ENCODE measurements at places on chromosomes 11 and 22. TPM values are rescaled to one million over a fixed set of nuclear protein-coding genes. Genes with fewer than 3 reads are reported as not detected.

Gene SLC22A6
- total RNA-seq = not detected

Gene PAK1
- 20.9 TPM for total RNA-seq

Gene APOA5
- not detected for total RNA-seq

Gene TMX2
- 62.2 TPM for total RNA-seq

Gene A4GALT
- 29.9 TPM for total RNA-seq

Gene SAMM50
- 42.6 TPM for total RNA-seq

Gene MFRP
- not detected for total RNA-seq

Gene ABCC8
- not detected for total RNA-seq

Gene CD3D
- total RNA-seq = not detected

Gene CCDC116
- 0.78 TPM for total RNA-seq

Gene PDGFB
- 16.8 TPM for total RNA-seq

Gene FOSL1
- total RNA-seq = 37.2 TPM

Gene OR52W1
- total RNA-seq = not detected

Gene P2RY2
- total RNA-seq = not detected

Gene OR56A1
- not detected for total RNA-seq

Gene LGR4
- total RNA-seq = 61.9 TPM

Gene AHNAK
- 503 TPM for total RNA-seq

Gene ARHGAP20
- total RNA-seq = 0.91 TPM

Gene THYN1
- 32.6 TPM for total RNA-seq

Gene CEND1
- total RNA-seq = 0.27 TPM

Gene TNNT3
- total RNA-seq = 4.4 TPM

Gene C11orf71
- 6.8 TPM for total RNA-seq

Gene CCDC157
- 2.9 TPM for total RNA-seq

Gene TMEM191B
- total RNA-seq = 0.70 TPM

Gene C11orf52
- 0.42 TPM for total RNA-seq

Gene TRIM48
- total RNA-seq = not detected

Gene EHF
- not detected for total RNA-seq

Gene BATF2
- not detected for total RNA-seq

Gene TYR
- total RNA-seq = not detected

Gene PLAAT3
- total RNA-seq = 19.0 TPM

Gene C11orf91
- 0.75 TPM for total RNA-seq

Gene HBB
- total RNA-seq = not detected

Gene DDI1
- total RNA-seq = not detected

Gene INS
- total RNA-seq = not detected

Gene SMTN
- 31.8 TPM for total RNA-seq

Gene CASP1
- total RNA-seq = 1.1 TPM

Gene APOA4
- not detected for total RNA-seq

Gene ADM
- total RNA-seq = 239 TPM

Gene APOL6
- 14.3 TPM for total RNA-seq

Gene VWA5A
- 10.5 TPM for total RNA-seq

Gene CHRM1
- 0.27 TPM for total RNA-seq

Gene BIK
- total RNA-seq = not detected

Gene DEPDC7
- total RNA-seq = 2.9 TPM

Gene ART1
- not detected for total RNA-seq

Gene MIOX
- total RNA-seq = 1.5 TPM

Gene OR8G5
- total RNA-seq = not detected

Gene TMEM86A
- total RNA-seq = 7.6 TPM

Gene NFAM1
- not detected for total RNA-seq

Gene SNU13
- total RNA-seq = 126 TPM

Gene MRGPRF
- total RNA-seq = 8.4 TPM

Gene SCARF2
- total RNA-seq = 50.8 TPM

Gene SLC22A25
- total RNA-seq = not detected

Gene SCGB1C1
- total RNA-seq = not detected

Gene CRYBB2
- not detected for total RNA-seq

Gene C22orf31
- not detected for total RNA-seq

Gene SLC22A8
- total RNA-seq = not detected

Gene HSPB2
- 0.34 TPM for total RNA-seq

Gene TTC38
- total RNA-seq = 26.2 TPM

Gene NEFH
- 0.62 TPM for total RNA-seq

Gene SLC37A2
- total RNA-seq = 0.37 TPM
